ENCODE measurements at places on chromosomes 12 and 14.

DNA sequence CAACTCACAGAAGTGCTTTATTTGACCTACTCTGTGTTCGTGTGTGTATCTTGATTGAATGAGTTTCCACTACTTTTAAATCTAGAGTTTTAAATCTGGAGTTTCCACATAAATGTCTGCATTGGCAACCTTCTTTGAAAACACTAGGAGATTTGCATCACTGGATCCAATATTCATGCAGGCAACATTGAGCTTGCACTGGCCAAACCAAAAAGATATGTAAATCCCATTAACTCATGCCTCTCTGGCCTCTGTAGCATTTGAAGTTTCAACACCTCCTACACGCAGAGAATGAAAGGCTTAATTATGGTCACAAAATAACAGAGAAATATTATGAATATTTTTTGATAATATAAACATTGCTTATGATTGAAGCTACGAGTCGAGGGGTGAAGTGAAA is 178.6 kb downstream of the DUSP6 start:
- no peak for DNase-seq

DNA sequence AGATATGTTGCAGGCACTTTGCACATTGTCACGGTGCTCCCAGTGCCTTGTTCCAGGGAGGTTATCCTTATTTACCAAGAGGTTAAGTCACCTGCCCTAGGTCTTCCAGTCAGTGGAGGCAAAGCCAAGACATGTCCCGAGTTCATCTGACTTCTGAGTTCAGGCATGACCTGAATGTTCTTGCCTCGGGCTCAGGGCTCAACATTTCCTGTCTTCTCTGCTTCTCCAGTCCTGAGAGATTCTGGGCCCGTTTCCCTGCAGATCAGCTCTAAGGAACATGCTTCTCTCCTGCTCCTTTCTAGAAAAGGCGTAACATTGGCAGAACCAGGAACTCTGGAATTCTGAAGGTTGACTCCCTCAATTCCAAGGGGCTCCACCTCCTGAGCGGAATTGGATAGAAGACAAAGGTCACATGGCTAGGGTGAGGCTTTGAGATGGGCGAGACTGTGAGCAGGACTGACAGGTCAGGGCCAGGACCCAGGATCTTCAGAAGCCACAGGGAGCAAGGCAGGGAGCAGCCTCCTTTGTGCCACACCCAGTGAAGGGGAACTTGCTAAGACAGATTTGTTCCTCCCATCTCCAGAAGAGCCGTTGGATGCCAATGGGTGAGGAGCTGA is 19.9 kb downstream of the BDKRB2 start:
- DNase-seq: no peak

DNA sequence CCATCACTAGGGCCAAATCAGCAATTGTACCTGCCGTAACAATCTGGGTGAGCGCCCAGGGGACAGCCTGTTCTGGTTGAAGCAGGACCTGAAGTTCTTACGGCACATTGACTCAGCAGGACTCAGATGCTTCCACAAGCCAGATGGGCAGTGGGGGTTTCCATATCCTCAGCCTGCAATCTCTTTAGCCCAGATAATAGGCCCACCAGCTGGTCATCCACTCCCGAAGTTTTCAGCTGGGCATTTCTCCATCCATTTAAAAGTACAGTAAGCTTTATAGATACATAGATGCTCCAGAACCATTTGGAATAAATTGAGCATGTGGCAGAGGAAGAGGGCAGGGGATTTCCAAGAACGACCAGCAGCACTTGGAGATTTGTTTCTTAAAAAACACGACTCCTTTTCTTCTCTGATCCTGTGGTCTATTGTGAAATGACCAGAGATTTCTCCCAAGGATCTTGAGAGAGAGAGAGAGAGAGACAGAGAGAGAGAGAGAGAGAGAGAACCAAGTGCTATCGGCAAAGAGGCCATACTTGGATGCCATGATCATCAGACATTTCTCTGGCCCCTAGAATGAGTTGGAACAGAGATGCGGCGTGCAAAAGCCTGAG is 74.8 kb upstream of the PLXNC1 start:
- DNase-seq: no peak

DNA sequence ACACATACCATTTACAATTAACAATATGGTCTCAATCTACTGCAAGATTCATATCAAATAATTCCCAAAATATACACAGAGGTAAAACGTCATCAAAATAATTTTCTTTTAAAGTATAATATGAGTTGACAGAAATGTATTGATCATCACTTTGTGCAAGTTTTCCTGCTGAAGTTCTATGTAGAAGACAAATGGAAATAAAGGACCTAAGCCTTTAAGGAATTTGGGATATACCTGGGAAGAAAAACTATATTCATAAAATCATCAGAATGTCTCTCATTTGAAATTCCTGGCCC is 61.1 kb upstream of the DAAM1 start:
- DNase-seq: no peak

GRCh38 chr12:98572010-98572409 is 21.5 kb upstream of the SLC25A3 start:
- no peak for DNase-seq

DNA sequence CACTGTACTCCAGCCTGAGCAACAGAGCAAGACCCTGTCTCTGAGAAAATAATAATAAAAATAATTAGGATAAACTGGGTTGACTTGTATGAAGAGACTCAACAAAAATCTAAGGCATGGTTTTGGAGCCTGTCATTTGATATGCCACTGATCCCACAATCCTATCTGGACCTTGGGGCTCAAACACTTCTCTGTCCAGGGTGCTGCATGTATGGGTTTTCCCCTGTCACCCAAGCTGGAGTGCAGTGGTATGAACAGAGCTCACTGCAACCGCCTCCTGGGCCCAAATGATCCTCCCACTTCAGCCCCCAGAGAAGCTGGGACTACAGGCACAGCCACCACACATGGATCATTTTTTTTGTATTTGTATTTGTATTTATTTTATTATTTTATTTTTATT is 5.3 kb upstream of the VSIG10 start:
- no peak for DNase-seq

DNA sequence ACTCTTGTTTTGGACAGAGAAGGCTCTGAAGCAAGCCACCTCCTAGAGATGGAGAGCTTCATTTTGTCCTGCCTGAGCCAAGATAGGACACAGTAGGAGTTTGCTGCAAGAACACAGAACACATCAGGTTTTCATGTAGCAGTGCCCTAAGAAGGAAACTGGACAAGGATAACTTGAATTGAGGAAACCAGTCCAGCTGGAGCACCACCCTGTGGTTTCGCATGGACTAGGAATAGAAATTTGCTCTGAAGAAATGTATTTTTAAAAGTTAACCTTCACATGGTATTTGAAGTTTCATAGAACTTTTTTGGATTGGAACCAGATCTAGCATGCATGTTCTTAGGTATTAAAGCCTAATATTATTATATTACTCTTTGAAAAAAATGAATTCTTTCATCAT is 68.8 kb downstream of the RERG start:
- DNase-seq: no peak

DNA sequence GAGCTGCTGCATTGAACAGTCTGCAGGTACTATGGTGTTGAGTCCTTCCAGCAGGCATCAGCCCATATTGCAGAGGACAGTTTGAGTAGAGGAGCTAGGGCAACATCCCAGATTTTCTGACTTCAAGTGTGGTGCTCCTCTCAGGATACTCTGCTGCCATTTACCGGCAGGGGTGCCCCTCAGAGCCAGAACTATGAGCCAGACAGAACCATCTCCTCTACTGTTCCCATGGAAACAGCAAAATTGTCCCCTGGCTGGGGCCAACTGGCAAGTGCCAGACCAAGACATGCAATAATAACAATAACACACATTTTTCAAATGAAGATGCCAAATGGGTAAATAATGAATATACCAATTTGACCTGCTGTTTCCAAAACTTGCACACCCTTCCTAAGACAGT is 102.9 kb downstream of the ADCK1 start:
- DNase-seq: no peak

GRCh38 chr12:75938189-75938588 is 93.4 kb downstream of the PHLDA1 start:
- no peak for DNase-seq

DNA sequence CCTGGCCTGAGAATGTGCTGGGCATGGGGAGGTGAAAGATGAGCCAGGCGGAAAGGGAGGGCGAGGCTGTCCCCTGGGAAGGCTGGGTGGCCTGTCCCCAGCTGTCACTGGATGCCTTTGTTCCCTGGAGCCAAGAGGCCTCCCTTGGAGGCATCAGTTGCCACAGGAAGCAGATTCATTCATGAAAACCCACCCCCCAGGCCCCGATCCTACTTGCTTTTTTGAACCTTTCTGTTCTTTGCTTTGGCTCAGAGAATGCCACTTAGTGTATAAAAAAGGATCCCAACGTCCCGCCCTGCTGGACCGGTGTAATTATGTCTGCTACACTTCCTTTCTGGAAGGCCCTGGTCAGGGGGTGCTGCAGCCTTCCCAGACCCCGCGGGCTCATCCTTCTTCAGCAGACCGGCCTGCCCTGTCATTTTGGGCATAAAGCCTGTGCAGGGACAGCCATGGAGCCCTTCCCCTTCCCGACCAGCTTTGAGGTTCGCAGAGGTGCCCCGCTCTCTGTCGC is 220.2 kb downstream of the SLC41A2 start:
- no peak for DNase-seq

GRCh38 chr12:123041042-123041531 is 60.6 kb downstream of the ARL6IP4 start:
- no peak for DNase-seq

DNA sequence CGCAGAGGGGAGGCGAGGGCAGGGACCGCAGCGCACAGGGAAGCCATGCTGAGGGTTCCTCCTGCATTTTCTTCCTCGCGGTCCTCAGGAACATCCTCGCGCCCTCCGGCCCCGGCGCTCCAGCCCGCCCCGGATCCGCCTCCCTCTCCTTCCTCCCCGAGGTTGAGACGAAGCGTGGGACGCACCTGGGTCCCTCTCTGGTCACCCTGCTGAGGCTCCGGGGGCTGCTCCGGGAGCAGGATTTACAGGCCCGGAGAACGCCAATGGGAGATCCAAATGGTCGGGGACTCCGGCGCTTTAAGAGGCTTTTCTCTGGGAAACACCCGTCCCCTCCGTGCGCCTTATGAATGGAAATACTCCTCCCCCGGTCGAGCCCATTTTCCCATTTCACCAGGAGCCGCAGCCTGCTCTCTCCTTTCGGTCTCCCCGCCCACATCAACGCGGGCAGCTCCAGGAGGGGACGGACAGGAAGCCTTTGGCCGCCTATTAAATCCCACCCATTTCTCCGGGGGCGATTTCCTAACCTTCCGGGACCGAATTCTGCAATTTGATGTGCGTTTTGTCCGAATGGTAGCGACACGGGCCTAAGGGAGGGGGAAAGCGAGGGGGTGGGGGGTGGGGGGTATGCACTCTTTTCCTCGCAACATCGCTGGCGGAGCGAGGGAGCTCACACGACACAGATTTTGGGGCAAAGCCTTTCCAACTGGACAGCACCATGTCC is at the start of gene UNC79:
Gene UNC79, plus strand, starts transcription at position 625 of the 721 bp plus-strand sequence. Its CDS starts 91 bp downstream, at position 716.
- DNase-seq: no peak
